Esophagus squamous epithelium (tissue), 5 donors: ENCODE measurements at places on chromosomes 4 and X.

GRCh38 chr4:175309041-175309440 lies 390.9 kb downstream of the ADAM29 start:
- H3K27ac ChIP-seq: no peak overlapping the region
- no peaks in the 10 kb centered on the region for H3K36me3 ChIP-seq
- no peaks in the 10 kb centered on the region for H3K27me3 ChIP-seq
- DNase-seq: no peak

DNA sequence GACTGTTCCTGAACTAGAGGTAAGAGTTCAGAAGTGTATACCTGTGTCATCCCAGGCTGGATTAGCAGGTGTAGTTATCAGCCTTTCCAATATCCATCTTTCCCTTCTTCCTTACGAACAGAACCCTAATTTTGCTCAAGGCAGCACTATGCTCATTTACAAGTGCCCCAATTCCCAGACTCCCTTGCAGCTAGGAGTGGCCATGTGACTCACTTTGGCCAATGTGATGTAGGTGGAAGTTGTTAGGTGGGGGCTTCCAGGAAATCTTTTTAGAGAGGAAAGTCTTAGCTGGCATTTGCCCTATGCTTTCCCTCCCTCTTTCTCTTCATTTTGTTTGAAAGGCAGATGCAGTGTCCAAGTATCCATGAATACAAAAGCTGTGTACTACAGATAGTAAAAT lies 34.8 kb downstream of the HOPX start:
- no peak overlapping the region for H3K27ac ChIP-seq
- no peak for DNase-seq
- no peak overlapping the region for H3K4me3 ChIP-seq
- no peaks in the 10 kb centered on the region for H3K27me3 ChIP-seq
- H3K36me3 ChIP-seq: no peaks in the 10 kb centered on the region
- H3K4me1 ChIP-seq: peaks cover 10% of the 10 kb centered on the region

GRCh38 chr4:53592686-53593501 lies 1.6 kb upstream of the LNX1 start:
- H3K27me3 ChIP-seq: peaks cover 5% of the 10 kb centered on the region
- no peaks in the 10 kb centered on the region for H3K36me3 ChIP-seq
- H3K27ac ChIP-seq: peak overlapping the region; percentile 82
- no peak for DNase-seq

DNA sequence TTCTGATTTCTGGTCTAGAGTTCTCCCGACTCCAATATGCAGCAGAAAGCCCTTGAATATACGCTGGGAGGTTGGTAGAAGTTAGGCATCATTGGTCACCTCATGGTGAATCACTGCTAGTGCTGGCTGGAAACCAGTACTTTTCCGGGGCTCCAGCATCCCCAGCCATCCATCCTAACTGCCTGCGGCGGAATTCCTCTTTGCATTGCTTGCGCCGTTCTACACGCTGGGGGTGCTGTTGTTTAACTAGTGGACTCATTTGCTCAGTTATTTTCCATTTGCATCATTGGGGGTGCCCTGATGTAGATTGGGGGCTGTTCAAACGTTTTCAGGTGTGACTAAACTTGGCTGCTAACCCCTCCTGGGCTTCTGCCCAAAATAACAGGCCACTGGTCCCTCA lies 23.3 kb upstream of the GPR50 start:
- H3K36me3 ChIP-seq: no peaks in the 10 kb centered on the region
- no peaks in the 10 kb centered on the region for H3K4me1 ChIP-seq
- no peak overlapping the region for H3K4me3 ChIP-seq
- no peak overlapping the region for H3K27ac ChIP-seq

DNA sequence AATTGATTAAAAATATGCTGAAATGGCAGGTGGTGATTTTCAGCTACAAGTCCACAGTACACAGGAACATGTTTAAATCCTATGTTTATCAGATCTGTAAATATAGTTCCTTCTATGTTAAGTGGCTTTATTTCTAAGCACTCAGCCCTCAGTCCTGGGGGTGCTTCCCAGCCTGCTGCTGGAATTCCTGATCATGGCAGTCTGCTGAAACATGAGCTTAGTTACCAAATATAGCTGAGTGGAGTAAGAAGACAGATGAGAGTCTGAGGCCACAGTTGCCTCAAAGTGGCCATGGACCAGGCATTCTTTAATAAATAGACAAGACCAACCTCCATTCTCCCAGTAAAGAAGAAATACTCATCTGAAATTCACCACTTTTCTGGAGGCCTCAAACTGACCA lies 17.1 kb upstream of the DDX60 start:
- H3K4me1 ChIP-seq: no peaks in the 10 kb centered on the region
- DNase-seq: no peak
- no peak overlapping the region for H3K27ac ChIP-seq
- no peaks in the 10 kb centered on the region for H3K27me3 ChIP-seq

GRCh38 chrX:120299928-120300327 lies 11.3 kb downstream of the TMEM255A start:
- no peak overlapping the region for H3K4me3 ChIP-seq
- H3K27ac ChIP-seq: no peak overlapping the region
- no peak for DNase-seq
- no peaks in the 10 kb centered on the region for H3K27me3 ChIP-seq
- no peaks in the 10 kb centered on the region for H3K4me1 ChIP-seq

DNA sequence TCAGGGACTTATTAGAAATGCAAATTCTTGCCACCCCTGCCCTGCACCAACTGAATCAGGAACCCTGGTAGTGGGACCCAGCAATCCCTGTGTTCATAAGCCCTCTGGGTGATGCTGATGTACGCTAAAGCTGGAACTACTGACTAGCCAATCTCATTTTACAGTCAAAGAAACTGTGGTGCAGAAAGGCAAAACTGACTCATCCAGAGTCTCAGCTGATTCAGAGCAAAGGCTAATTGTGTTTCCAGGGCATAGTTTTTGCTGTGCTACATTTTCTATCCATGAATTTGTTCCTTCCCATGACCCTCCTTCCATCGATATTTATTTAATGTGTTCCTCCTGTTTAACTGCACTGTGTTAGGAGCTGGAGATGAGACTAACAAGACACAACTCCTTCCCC lies 207.5 kb downstream of the REPS2 start:
- no peaks in the 10 kb centered on the region for H3K4me1 ChIP-seq
- no peak for DNase-seq
- no peaks in the 10 kb centered on the region for H3K27me3 ChIP-seq
- no peak overlapping the region for H3K27ac ChIP-seq

GRCh38 chrX:9144701-9145241 lies 110.8 kb upstream of the FAM9B start:
- H3K4me1 ChIP-seq: no peaks in the 10 kb centered on the region
- no peak overlapping the region for H3K27ac ChIP-seq
- no peak overlapping the region for H3K4me3 ChIP-seq
- no peaks in the 10 kb centered on the region for H3K36me3 ChIP-seq

DNA sequence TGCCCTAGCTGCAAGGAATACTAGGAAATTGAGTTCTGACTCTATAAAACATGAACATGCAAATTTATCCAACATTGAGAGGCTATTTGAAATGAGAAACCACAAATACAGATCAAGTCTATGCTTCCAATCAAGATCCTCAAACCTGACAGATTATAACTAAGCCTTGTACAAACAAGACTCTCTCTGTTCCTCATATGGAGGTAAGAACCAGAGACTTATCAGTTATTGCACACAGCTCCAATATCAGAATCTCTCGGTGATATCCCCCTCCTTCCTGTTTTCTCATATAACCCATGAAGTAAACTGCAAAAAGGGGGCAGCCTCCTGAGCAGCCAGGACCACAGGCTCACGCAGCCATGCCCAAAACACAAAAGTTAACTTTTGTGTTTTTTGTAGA lies 36.5 kb downstream of the FBXW7 start:
- DNase-seq: no peak
- no peak overlapping the region for H3K4me3 ChIP-seq
- peaks cover 4% of the 10 kb centered on the region for H3K4me1 ChIP-seq
- no peak overlapping the region for H3K27ac ChIP-seq

- H3K36me3 ChIP-seq: no peaks in the 10 kb centered on the region
- no peak overlapping the region for H3K27ac ChIP-seq
- DNase-seq: no peak
- H3K4me3 ChIP-seq: no peak overlapping the region
Measured at GRCh38 chrX:119325456-119325855, 73.7 kb upstream of the SLC25A43 start.

GRCh38 chr4:133148690-133149363 lies at the start of gene PCDH10:
PCDH10 (plus strand) TSS chr4:133149294; CDS start chr4:133150141, 847 bp downstream.
- no peaks in the 10 kb centered on the region for H3K36me3 ChIP-seq
- no peak within 1 kb of the TSS for H3K27ac ChIP-seq
- H3K4me1 ChIP-seq: peaks cover 44% of the 10 kb centered on the region
- DNase-seq: no peak
- H3K27me3 ChIP-seq: peaks cover 42% of the 10 kb centered on the region

DNA sequence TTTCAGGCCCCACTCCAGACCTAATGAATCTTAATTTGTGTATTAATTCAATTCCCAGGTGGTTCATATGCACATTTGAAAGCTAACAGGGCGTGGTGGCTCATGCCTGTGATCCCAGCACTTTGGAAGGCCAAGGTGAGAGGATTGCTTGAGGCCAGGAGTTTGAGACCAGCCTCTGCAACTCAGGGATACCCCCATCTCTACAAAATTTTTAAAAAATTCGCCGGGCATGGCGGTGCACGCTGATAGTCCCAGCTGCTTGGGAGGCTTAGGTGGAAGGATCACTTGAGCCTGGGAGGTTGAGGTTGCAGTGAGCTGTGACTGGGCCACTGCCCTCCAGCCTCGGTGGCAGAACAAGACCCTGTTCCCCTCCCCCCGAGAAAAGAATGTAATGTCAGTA lies 31.2 kb downstream of the ADD1 start:
- no peaks in the 10 kb centered on the region for H3K27me3 ChIP-seq
- peaks cover 8% of the 10 kb centered on the region for H3K36me3 ChIP-seq
- no peak for DNase-seq
- no peak overlapping the region for H3K27ac ChIP-seq
